ENCODE measurements at places on chromosomes 2 and 18. TPM values are rescaled to one million over a fixed set of nuclear protein-coding genes. Genes with fewer than 3 reads are reported as not detected.

The IL1RN gene
- polyA plus RNA-seq = 11.6 TPM

The ZNF385B gene
- 0.74 TPM for polyA plus RNA-seq

The GREB1 gene
- 1.1 TPM for polyA plus RNA-seq

The CFAP65 gene
- not detected for polyA plus RNA-seq

The ALPP gene
- not detected for polyA plus RNA-seq

The PRKAG3 gene
- not detected for polyA plus RNA-seq

The SF3B6 gene
- 86.0 TPM for polyA plus RNA-seq

The B4GALT6 gene
- 0.87 TPM for polyA plus RNA-seq

The NEU4 gene
- 0.05 TPM for polyA plus RNA-seq

The FBXO15 gene
- not detected for polyA plus RNA-seq

The DSG1 gene
- polyA plus RNA-seq = 0.01 TPM

The CERKL gene
- polyA plus RNA-seq = not detected

The TMEM150A gene
- 30.3 TPM for polyA plus RNA-seq

The GYPC gene
- polyA plus RNA-seq = 312 TPM

The CDKL4 gene
- not detected for polyA plus RNA-seq

The LRRFIP1 gene
- polyA plus RNA-seq = 51.5 TPM

The INHBB gene
- polyA plus RNA-seq = 10.6 TPM

The CAPN14 gene
- polyA plus RNA-seq = not detected

The REG3A gene
- 502 TPM for polyA plus RNA-seq
